Osteoblast (primary cell): ENCODE measurements at places on chromosomes 13 and 19. TPM values are rescaled to one million over a fixed set of nuclear protein-coding genes. Genes with fewer than 3 reads are reported as not detected.

MCEMP1 gene
- not detected in 2 replicates for total RNA-seq

RGCC gene
- total RNA-seq, result 2.2 and 2.9 TPM in 2 replicates

SYNE4 gene
- under 0.01 TPM in 1 of 2 replicates, not detected in the other for total RNA-seq

EDNRB gene
- under 0.01 and 0.29 TPM in 2 replicates for total RNA-seq

NPHS1 gene
- total RNA-seq, result not detected in 2 replicates

GRK1 gene
- not detected in 2 replicates for total RNA-seq

POSTN gene
- 1,081 and 1,287 TPM in 2 replicates for total RNA-seq

TMEM238 gene
- total RNA-seq, result 0.29 TPM in 1 of 2 replicates, not detected in the other

RFXAP gene
- total RNA-seq, result 2.9 and 3.8 TPM in 2 replicates

UGGT2 gene
- 75.4 and 78.2 TPM in 2 replicates for total RNA-seq

AMH gene
- under 0.01 and 0.29 TPM in 2 replicates for total RNA-seq

SPPL2B gene
- 32.6 and 34.5 TPM in 2 replicates for total RNA-seq

PCDH20 gene
- total RNA-seq, result not detected in 2 replicates

CLDND2 gene
- total RNA-seq, result not detected in 2 replicates

SLC10A2 gene
- total RNA-seq, result not detected in 2 replicates

ADAMTS10 gene
- total RNA-seq, result 49.6 and 56.3 TPM in 2 replicates

SYNGR4 gene
- total RNA-seq, result not detected in 2 replicates

DDA1 gene
- total RNA-seq, result 8.5 and 11.6 TPM in 2 replicates

UHRF1 gene
- total RNA-seq, result 7.4 and 7.6 TPM in 2 replicates

OR10H1 gene
- not detected in 2 replicates for total RNA-seq

ONECUT3 gene
- not detected in 2 replicates for total RNA-seq

KIR2DL4 gene
- not detected in 2 replicates for total RNA-seq

CYP4F2 gene
- total RNA-seq, result not detected in 2 replicates

HS6ST3 gene
- under 0.01 TPM in 1 of 2 replicates, not detected in the other for total RNA-seq

KL gene
- under 0.01 TPM in 1 of 2 replicates, not detected in the other for total RNA-seq

SHD gene
- total RNA-seq, result not detected in 2 replicates

POU2F2 gene
- total RNA-seq, result under 0.01 and 0.88 TPM in 2 replicates

KASH5 gene
- not detected in 2 replicates for total RNA-seq

ZNF628 gene
- total RNA-seq, result 1.5 and 2.9 TPM in 2 replicates

VSTM1 gene
- total RNA-seq, result not detected in 2 replicates

COX6B2 gene
- not detected in 2 replicates for total RNA-seq

CPB2 gene
- not detected in 2 replicates for total RNA-seq
